Upper lobe of left lung (tissue), 6 donors: ENCODE measurements at places on chromosomes 12 and 14. TPM values are rescaled to one million over a fixed set of nuclear protein-coding genes. Genes with fewer than 3 reads are reported as not detected.

- H3K36me3 ChIP-seq: no peaks in the 10 kb centered on the region
- no peaks in the 10 kb centered on the region for H3K27me3 ChIP-seq
- peak overlapping the region; percentile 19 for H3K27ac ChIP-seq
- no peak overlapping the region for H3K4me3 ChIP-seq
- peaks cover 3% of the 10 kb centered on the region for H3K4me1 ChIP-seq
Observed at GRCh38 chr14:34997762-34998161, 15.0 kb downstream of the SRP54 start.

The TBX3 gene
- 107 TPM for total RNA-seq

- H3K27ac ChIP-seq: no peak overlapping the region
- H3K27me3 ChIP-seq: no peaks in the 10 kb centered on the region
- DNase-seq: no peak
Observed at GRCh38 chr12:79508622-79509021, 182.1 kb downstream of the PAWR start.

- no peaks in the 10 kb centered on the region for H3K27me3 ChIP-seq
- no peak for DNase-seq
- peaks cover 3% of the 10 kb centered on the region for H3K36me3 ChIP-seq
- H3K27ac ChIP-seq: peak overlapping the region; percentile 99
- peak overlapping the region; percentile 100 for H3K4me3 ChIP-seq
Observed at GRCh38 chr12:113186033-113186365, 478 bp downstream of the RITA1 start.

GRCh38 chr14:96264853-96265252 is 8.8 kb downstream of the BDKRB1 start:
- H3K4me1 ChIP-seq: no peaks in the 10 kb centered on the region
- DNase-seq: no peak
- H3K36me3 ChIP-seq: no peaks in the 10 kb centered on the region
- no peak overlapping the region for H3K27ac ChIP-seq

DNA sequence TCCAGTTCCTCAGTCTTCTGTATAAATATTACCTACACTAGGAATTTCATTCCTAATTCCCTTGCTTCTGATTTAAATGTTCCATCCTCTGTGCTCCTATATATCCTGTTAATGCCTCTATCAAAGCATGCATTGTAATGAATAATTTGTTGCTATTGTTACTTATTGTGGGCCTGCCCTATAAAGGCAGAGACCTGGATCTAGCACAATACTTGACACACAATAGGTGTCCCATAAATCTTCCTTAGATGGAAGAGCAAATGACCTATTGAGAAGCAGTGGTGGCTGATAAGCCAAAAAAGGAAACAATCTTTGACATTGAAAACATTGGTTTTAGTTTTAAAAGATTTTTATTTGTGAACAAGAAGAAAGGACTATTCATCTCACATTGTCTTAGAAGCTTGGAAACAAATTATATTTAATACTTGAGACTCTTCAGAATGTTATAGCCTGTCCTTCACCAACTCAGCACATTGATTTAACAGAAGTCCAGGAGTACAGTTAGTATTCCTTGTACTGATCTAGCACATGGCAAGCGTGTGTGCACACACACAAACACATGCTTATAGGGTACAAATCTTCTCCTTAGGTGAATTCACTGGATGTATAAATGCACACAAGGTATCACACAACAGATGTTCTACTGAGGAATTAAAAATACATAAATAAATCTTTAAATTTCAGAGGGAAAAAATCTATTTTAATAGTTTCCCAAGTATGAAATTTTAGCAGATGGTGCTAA is 135.9 kb downstream of the DUSP6 start:
- peaks cover 10% of the 10 kb centered on the region for H3K4me1 ChIP-seq
- H3K36me3 ChIP-seq: no peaks in the 10 kb centered on the region
- no peak overlapping the region for H3K27ac ChIP-seq
- no peaks in the 10 kb centered on the region for H3K27me3 ChIP-seq
- no peak for DNase-seq

The SLC38A2 gene
- 409 TPM for total RNA-seq

DNA sequence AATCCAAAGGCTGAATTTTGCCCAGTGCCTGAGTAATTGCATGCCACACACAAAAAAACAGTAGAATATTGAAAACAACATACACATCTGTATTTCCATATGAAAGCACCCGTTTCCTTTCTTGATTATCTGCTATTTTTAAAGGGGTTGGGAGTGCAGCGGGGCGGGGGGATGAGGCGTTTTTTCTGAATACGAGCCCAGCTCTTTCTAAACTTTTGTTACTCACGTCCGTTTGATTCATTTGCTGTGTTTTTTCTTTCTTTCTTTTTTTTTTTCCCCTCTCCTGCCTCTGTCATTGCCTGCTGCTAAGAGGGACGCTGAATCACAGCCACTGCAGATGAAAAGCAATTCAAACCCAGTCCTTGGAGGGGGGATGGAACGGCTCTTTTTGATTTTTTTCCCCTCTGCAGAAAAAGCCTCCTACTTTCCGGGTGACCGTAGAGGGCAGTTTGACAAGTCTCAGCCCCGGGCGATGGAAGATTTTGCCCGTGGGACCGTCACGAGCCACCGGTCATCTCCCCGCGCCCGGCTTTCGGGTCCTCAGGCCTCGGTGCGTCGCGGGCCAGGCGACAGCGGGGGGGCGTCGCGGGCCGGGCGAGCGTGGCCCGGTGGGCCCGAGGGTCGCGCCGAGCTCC is 572 bp upstream of the RASSF8 start:
- H3K36me3 ChIP-seq: no peaks in the 10 kb centered on the region
- peak overlapping the region; percentile 80 for H3K4me3 ChIP-seq

- DNase-seq: no peak
- no peaks in the 10 kb centered on the region for H3K36me3 ChIP-seq
- no peaks in the 10 kb centered on the region for H3K27me3 ChIP-seq
- no peaks in the 10 kb centered on the region for H3K4me1 ChIP-seq
Observed at GRCh38 chr14:62824086-62824485, 221.2 kb downstream of the KCNH5 start.

DNA sequence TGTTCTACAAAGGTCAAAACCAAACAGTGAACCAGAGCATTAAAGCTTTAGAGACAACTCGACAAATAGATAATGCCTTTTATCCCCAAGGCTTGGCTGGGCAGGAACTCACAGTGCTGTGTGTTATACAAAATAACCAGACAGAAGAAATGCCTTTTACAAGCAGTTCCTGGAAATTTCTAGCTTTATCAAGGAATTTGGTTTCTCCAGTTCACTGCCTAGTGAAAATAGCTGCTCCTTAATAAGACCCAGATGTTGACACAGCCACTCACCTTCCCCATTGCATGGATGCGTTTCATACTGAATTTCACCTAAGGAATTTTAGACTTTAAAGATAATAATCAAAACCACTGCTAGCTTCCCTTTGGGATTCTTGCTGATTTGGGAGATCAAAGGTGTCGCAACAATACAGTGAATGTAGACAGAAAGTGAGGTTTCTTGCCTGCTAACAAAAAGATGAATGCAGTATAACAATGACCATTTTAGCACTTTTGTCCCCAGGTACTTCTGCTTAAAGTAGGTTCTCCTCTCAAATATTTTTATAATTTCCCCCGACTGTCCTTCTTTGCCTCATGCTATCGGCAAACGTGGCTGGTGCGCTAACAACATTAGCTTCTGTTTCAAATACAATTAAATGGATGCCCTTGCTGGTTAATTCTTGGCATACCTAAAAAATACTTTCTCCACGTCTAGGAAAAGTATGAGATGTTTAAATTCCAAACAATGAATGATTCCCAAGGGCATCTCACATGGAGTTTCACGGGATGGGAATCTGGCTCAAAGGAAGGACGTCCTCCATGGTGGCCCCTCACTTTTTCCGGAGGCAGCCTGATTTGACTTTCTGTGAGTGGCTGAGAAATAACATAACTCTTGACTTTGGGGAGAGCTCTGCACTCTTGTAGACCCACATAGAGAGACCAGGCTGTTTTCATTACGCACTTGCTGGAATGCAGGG is 162.4 kb downstream of the C12orf75 start:
- DNase-seq: no peak
- H3K36me3 ChIP-seq: no peaks in the 10 kb centered on the region
- H3K27ac ChIP-seq: no peak overlapping the region
- H3K4me3 ChIP-seq: no peak overlapping the region
- no peaks in the 10 kb centered on the region for H3K27me3 ChIP-seq

The PGAM5 gene
- 24.2 TPM for total RNA-seq
